Stimulated activated CD4-positive, alpha-beta T cell treated with anti-CD3 and anti-CD28 coated beads, Interleukin-4, amount 100 ng/mL, for 4 hours (primary cell): ENCODE measurements at places on chromosomes 7 and 10.
A peak's percentile ranks its signal among the peaks of the same experiment; 100 is the strongest.

DNA sequence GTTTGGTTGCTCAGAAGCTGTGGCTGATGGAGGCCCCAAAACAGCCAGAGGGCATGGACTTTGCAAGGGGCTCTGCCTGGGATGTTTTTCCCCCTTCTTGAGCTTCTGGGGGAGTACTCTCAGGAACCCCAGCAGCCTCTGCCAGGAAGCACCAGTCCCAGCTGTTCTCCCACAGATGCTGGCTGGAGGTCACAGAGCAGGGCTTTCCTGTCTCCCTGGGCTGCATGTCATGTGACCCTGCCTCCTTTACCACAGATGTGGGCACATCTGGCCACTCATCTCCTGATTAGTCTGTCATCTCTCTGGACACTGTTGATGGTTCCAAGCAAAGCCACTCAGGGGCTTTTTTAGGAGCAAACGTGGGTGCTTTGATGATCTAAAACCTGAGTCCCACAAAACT is 136.7 kb downstream of the NEURL1 start:
- no peak for DNase-seq

DNA sequence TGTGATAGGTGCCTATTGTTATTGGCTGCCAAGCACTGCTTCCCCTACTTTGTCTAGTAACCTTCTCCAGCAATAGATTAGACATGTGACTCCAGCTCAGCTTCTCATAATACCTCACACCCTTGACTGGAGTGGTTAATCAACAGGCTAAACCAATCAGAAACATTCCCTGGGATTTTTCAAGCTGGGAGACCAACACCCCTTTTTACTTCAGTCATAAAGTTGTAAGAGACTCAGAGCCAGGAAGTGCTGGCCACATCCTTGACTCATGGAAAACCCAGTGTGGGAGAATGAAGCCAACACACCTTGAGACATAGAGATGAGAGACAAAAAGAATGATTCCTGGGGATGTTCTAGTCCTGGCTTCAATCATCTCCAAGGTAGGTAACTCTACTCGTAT is 62.6 kb upstream of the HECTD2 start:
- DNase-seq: no peak

- DNase-seq: no peak
Measured at GRCh38 chr7:134766779-134767519, 12.5 kb upstream of the CALD1 start.

GRCh38 chr7:4144811-4145510 is 537.1 kb upstream of the FOXK1 start:
- no peak for DNase-seq

- no peak for DNase-seq
Measured at GRCh38 chr7:3283130-3283704, 17.8 kb upstream of the SDK1 start.

- peak; percentile 16 for DNase-seq
Measured at GRCh38 chr7:33062023-33062781, at the start of gene NT5C3A. Gene NT5C3A (minus strand): TSS chr7:33062776. CDS start chr7:33062705, 71 bp downstream.

DNA sequence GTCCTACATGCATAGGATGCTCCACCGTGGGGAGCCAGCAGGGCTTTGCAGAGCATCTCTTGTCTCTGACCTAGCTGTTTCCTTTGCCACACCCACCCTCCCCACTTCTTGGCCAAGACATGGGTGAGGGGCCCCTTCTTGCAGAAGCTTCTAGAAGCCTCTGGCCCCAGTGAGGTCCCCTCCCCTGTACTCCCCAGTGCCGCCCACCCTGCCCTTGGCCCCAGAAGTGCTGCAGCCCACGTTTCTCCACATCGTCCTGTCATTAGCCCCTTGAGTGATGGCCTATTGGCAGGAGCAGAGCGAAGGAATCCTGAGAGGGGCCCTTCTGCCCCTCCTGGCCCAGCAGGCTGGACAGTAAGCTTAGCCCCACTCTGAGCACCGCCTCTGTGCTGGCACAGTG is 43.7 kb downstream of the ALOX5 start:
- no peak for DNase-seq

DNA sequence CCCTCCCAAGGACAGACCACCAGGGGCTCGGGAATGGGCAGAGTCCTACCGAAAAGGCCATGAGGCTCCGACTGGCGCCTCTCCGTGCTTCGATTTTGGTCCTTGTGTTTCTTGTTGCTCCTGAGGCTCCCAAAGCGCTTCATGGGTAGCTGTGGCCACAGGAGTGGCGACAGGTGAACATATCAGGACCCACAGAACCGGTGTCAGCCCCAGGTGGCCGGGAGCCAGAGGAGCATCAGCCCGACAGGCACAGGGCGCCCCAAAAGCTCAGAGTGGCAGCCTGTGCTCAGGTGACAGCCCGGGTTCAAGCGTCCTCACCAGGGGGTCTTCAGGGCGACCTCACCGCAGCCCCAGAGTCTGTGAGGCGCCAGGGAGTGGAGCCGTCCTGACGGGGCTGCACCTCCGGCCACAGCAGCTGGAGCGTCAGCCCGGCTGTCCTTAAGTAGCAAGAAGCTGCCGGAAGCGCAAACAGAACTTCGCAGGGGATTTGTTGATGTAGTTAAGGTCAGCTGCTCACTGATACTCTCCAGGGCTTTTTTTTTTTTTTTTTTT is 141.0 kb downstream of the PRKAG2 start:
- DNase-seq: no peak

DNA sequence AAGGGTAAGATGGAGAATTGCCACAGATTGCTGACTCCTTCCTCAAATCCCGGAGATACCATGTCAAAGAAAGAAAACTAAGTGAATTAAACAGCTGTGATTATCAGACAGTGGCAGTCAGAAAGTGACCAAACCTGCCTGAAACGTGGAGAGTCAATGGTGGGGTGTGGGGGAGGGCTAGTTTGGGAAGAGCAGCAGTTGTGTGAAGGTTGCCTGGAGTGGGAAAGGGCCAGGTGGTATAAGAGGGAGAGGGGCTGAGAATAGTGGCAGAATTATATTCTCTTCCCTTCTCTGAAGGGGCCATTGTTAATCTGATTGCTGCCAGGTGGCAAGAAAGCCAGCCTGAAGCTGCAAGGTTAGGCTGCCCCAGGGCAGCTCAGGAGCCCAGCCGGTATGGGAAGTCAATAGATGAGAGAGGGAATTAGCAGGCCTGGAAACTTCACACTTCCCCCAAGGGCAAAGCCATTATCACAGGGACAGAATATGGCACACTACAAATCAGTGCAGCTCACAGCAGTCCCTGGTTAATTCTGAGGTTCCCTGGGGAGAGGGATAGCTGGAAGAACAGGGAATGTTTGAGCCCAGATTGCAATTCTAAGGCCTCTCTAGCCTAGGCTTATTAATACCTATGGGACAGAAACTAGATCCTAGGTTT is 83.9 kb upstream of the ITGB1 start:
- no peak for DNase-seq

DNA sequence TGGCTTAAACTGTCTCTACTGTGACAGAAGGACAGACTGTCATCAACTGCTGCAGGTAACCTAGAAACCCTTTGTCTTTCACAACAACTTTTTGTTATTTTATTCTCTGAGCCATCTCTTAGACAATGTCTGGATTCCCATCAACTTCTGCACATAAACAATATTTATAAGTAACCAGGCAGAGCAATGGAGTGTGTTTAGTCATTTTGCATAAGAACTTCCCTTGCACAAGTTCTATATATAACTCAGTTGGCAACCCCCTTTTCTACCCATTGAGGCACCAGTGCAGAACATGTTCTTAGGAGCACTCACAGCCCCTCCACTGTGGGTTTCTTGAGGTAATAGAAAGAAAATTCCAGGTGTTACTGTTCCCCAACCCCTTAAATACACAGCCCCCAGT is 65.0 kb upstream of the IL6 start:
- no peak for DNase-seq

DNA sequence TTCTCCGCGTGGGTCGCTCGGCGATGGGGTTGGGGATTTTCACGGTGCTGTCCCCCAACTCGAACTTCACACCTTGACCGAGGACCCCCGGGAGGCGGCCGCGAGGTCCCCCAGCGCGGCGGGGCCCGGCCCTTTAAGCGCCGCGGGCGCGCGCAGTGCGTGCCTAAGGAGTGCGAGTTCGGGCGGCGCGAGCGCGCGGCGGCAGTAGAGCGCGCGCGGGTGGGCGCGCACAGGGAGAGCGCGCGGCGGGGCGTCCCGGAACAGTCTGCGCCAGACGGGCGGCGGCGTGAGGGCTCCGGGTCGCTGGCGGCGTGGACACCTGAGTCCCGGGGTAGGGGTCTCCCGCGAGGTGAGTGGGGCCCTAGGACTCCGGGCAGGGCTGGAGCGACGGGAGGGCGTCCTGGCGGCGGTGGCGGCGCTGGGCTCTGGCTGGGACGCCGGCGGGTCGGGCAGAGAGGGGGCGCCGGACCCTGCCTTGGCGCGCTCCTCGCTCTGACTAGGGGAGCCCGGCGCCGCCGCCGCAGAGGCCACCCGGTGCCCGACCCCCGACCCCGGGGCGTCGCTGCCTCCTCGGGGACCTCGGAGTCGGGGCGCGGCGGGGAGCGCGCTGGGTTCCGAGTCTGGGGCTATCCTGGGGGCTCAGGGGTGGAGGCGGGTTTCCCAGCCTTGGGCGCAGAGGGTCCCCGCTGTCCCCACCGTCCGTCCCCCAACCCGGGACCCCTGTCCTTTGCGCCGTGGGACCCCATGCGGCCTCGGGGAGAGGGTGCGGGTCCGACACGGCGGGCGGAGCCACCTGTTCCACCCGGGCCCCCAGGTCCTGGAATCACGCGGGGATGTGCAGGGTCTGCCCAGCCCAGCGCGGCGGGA is at the start of gene PROSER2:
Gene PROSER2, plus strand, starts transcription at position 235 of the 867 bp plus-strand sequence. CDS start 28,722 bp downstream, outside the sequence.
- DNase-seq: peak; percentile 41

- DNase-seq: no peak
Measured at GRCh38 chr10:115093286-115093775, at the start of gene ATRNL1. Gene ATRNL1 (plus strand): TSS chr10:115093365. CDS start chr10:115093751, 386 bp downstream.

DNA sequence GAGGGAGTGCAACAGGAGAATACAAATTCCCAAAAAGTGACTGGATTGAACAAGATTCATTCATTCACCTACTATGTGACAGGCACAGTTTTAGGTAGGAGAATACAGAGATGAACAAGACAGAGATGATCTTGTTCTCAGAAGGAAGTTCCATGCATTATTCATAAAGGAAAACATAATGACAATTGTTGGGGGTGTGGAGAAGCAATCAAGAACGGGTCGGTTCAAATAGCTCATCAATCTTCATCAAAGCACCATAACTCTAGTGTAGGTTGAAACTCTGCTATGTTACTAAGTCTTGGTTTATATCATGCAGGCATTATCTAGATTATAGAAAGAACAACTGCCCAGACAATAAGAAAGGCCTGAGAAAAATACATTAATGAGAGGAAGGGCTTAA is 243.7 kb downstream of the DGKI start:
- DNase-seq: no peak

- no peak for DNase-seq
Measured at GRCh38 chr10:93458821-93459257, 23.3 kb downstream of the MYOF start.
